ENCODE measurements at places on chromosomes 16 and 17.

GRCh38 chr17:12250973-12251372 is 230.3 kb downstream of the MAP2K4 start:
- no peak for DNase-seq

DNA sequence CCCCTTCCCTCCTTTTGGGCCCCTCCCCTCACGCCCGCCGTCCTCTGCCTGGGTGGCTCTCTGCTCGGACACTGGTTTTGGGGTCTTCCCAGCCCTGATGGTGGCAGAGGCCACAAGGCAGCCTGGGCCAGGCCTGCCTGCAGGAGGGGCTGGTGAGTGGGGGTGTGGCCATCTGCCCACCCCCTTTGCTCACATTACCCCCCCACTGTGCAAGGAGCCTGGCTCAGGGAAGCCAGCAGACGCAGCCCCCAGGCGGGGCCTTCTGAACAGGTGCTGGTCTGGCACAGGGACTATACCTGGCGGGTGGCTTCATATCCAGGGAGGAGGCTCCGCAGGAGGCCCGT is 10.7 kb upstream of the ZFPM1 start:
- DNase-seq = no peak

GRCh38 chr17:74757502-74757901 is 9.1 kb downstream of the NHERF1 start:
- no peak for DNase-seq

- no peak for DNase-seq
These were observed 1.6 kb upstream of the FMNL1 start for GRCh38 chr17:45220079-45220478.

- no peak for DNase-seq
These were observed 40.2 kb downstream of the HS3ST3B1 start for GRCh38 chr17:14340857-14341754.

DNA sequence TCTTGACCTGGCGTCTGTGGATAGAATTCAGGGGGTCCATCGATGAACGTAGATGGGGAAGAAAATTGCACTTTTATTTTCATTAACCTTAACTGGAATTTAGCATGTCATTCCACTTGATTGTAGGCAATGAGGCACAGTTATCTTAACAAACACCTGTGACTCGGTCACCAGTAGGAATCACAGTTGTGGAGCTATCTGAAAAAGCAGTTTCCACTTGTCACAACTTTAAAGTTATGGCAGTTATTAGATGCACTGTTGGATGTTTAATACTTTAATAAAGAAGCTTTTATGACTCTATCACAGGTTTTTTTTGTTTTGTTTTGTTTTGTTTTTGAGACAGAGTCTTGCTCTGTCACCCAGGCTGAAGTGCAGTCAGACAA is 83.7 kb upstream of the LGALS9 start:
- DNase-seq = no peak

GRCh38 chr17:48577946-48578615 is at the start of gene HOXB4:
HOXB4 (minus strand) TSS chr17:48578350; CDS start chr17:48578319, 31 bp downstream.
- peak; percentile 85 for DNase-seq

GRCh38 chr16:69890892-69891282 is 60.2 kb upstream of the CLEC18A start:
- DNase-seq = no peak

DNA sequence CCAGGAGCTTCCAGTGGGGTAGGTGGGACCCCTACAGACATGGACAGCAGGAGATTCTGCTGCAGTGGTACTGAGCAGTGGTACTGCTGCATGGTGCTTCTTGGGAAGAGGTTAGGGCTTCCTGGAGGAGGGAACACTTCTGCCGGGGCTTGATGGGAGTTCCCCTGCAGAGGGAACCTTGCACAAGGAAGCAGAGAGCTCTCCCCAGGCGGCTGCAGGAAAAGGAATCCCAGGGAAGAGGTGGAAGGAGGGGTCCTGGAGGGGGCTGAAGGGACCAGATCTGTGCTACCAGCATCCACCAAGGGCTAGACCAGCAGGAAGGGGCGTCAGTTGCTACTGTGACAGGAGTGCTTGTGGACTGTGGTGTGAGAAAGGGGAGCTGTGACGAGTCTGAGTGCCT is 10.6 kb downstream of the RIPOR1 start:
- DNase-seq = no peak

- DNase-seq = peak; percentile 55
These were observed 25.9 kb downstream of the MYH3 start for GRCh38 chr17:10631048-10631700.

- peak; percentile 68 for DNase-seq
These were observed 2.7 kb downstream of the CENPX start for GRCh38 chr17:82019690-82020571.

GRCh38 chr16:67961551-67961957 is 6.9 kb downstream of the SLC12A4 start:
- DNase-seq = no peak

- no peak for DNase-seq
These were observed 2.9 kb upstream of the CARMIL2 start for GRCh38 chr16:67641779-67642708.

DNA sequence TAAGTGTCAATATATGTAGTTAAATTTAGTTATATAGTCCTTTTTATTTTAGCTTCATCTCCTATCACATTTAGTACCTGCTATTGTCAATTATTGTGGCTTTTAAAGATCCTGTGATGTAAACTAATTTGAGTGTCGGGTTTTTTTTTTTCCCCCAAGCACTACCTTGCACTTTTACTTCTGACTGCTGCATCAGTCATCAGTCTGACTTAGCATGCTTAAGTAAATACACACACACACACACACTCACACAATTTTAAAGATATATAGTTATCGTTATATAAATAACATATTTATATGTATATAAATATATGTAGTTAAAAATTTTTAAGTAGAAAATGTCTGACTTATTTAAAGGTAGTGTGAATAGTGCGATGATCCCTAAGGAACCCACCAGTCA is 127.2 kb downstream of the BCAS3 start:
- no peak for DNase-seq

GRCh38 chr17:27502526-27503324 is 46.5 kb downstream of the KSR1 start:
- no peak for DNase-seq

DNA sequence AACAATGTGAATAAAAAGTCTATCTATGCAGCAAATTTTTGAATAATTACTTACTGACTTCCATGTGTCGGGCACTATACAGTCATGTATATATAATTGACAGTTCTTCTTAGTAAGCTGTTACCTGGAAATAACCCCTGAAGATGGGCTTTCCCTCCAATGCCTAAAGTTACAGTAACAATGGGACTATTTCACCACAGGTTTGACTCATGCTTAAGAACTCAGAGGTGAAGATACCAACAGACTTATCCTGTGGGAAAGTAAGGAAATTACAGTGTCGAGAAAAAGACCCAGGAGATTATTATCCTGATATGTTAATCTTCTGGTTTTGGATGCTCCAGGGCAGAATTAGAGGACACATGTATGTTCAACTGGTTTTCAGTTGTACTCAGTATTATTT is 601.5 kb upstream of the SOX9 start:
- DNase-seq = no peak

DNA sequence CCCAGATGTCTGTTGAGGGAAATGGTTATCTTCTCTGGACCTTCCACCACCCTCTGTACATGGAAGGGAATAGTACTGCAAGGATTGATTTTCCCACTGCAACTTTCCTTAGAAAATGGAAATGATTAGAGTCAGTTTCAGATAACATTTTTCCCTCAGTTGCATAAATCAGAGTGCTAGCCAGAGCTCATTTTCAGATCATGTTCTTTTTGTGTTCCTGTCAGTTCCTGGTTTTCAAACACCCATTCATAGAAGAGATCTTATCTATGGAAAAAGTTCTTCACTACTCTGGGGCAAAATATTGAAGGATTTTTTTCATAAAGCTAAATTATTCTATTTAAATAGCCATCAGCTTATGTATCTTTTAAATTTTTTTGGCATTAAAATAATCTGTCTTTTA is 11.7 kb upstream of the COX10 start:
- no peak for DNase-seq

DNA sequence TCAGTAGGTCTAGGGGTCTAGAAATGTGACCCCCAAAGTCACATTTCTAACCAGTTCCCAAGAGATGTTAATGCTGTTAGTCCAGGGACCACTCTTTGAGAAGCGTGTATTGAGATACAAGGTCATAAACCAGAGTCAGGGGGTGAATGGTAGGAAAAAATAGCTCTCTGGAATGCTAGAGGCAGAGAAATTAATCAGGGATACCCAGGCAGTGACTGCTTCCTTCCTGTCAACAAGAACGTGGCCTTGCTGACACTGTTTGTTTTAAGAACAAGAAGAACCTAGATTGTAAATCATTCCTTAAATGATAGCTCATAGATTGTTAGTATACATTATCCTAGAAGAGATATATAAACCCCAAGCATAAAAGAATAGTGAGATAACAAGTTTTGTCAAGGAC is 43.8 kb downstream of the PITPNM3 start:
- DNase-seq = no peak

- no peak for DNase-seq
These were observed 214.9 kb downstream of the STX8 start for GRCh38 chr17:9360677-9361081.

- DNase-seq = no peak
These were observed 250.8 kb downstream of the STX8 start for GRCh38 chr17:9324864-9325263.

GRCh38 chr17:74748529-74749278 is at the start of gene NHERF1:
NHERF1 (plus strand) TSS chr17:74748628; CDS start chr17:74748847, 219 bp downstream.
- DNase-seq = peak; percentile 94

DNA sequence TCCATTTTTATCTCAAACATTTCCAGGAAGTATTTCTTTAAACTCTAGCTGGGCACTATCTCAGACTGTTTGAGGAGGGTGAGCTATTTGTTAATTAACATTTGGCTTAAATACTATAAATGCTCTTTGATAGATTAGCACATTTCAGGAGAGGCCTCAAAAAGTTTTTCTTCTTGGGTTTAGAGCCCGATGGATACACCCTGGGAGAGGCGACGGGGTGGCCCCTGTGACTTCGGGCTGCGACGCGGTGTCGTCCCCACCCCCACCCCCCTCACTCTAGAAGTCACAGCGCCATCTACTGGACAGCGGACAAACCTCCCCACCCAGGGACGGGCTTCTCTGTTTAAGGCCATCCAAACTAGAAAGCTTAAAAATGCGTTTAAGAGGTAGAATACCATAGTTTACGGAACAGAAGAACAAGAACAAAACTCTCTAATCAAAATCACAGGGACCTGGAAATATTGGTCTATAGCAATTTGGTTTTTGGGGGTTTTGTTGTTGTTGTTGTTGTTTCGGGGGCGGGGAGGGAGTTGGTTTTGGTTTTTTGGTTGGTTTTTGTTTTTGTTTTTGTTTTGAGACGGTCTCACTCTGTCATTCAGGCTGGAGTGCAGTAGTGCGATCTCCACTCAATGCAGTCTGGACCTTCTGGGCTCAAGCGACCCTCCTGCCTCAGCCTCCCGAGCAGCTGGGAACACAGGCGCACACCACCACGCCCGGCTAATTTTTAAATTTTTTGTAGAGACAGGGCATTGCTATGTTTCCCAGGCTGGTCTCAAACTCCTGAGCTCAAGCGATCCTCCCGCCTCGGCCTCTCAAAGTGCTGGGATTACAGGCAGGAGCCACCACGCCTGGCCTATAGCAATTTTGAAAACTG is 254.4 kb downstream of the C16orf95 start:
- peak; percentile 64 for DNase-seq

DNA sequence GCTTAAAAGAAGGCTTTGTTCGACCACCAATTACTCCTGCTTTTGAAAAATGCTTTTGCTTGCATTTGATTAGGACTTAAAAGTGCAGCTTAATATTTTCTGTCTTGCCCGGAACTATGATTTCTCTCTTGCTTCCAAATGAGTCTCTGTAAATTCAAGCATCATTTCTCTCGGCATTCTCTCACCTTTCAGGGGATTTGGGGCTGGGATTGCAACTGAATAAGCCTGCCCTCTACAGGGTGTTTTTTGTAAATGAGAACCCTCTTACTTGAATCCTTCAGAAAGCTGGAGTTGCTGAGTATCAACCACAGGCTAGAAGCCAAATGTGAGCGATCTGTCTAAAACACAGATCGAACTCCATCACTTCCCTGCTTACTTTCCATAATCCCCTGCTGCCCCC is 234.6 kb downstream of the TMEM114 start:
- no peak for DNase-seq

DNA sequence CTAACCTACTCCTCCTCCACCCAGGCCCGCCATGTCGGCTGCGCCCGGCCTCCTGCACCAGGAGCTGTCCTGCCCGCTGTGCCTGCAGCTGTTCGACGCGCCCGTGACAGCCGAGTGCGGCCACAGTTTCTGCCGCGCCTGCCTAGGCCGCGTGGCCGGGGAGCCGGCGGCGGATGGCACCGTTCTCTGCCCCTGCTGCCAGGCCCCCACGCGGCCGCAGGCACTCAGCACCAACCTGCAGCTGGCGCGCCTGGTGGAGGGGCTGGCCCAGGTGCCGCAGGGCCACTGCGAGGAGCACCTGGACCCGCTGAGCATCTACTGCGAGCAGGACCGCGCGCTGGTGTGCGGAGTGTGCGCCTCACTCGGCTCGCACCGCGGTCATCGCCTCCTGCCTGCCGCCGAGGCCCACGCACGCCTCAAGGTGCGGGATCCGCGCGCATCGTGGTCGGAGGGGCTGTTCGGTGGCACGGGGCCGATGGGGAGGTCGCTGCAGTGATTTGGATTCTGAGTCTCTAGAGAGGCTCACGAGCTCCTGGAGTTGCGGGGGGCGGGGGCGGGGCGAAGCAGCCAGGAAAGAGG is 878 bp downstream of the TRIM72 start:
- no peak for DNase-seq

DNA sequence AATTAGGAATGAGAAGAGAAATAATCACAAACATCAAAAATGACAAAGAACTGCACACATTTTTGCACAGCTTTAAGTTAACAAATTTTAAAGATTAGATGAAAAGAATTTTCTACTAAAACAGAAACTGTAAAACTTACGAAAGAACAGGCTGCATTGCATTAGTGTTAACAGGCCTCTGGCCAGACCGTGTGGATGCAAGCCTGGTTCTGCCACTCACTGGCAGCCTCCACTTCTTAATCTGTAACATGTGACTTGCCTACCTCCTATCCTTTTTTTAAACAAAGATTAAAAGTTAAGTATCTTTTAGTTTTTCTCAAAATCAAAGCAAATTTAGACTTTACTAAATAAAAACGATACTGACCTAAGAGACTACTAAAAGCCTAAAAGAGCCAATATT is 37.5 kb downstream of the CREBBP start:
- DNase-seq = no peak

GRCh38 chr16:69845181-69845580 is 83.0 kb downstream of the WWP2 start:
- no peak for DNase-seq

GRCh38 chr16:87033021-87033471 is 284.1 kb downstream of the C16orf95 start:
- no peak for DNase-seq

DNA sequence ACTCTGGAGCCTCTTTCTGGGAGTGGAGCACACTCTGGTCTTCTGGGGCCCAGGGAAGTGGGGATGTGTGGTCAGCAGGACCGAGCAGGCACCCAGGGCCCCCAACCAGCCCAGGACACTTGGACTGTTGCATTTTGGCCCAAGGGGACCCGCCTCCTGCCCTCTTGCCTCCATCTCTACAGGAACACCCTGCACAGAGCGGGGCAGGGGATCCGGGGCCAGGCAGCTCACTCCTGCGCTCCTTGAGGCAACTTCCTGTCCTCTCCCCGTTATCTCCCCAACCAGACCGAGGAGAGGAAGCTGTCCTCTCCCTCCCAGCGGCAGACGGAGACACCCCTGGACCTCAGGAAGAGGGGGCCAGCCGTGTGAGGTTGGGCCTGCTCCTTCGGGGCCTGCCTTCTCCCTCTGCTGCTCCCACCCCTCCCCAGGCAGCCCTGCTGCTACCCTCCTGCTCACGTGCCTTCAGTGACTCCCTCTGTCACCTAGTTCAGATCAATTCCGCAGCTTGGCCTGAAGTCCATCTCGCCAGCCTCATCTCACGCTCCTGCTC is 10.0 kb upstream of the ATP2A3 start:
- peak; percentile 85 for DNase-seq

- DNase-seq = peak; percentile 80
These were observed at the start of gene TNFSF13 for GRCh38 chr17:7558544-7559319. TNFSF13 (plus strand) TSS chr17:7558750; CDS start chr17:7559040, 290 bp downstream.

All from KBM-7 (cell line).